ENCODE measurements at places on chromosomes 12 and 14. TPM values are rescaled to one million over a fixed set of nuclear protein-coding genes. Genes with fewer than 3 reads are reported as not detected.

SERPINA12 gene
- total RNA-seq = not detected

KCNA1 gene
- not detected for total RNA-seq

SRRM4 gene
- total RNA-seq = not detected

PITPNM2 gene
- total RNA-seq = 2.5 TPM

LARP4 gene
- total RNA-seq = 20.2 TPM

RHOF gene
- total RNA-seq = 2.4 TPM

GNG2 gene
- 8.3 TPM for total RNA-seq

MYO1H gene
- total RNA-seq = not detected

CABP1 gene
- total RNA-seq = 0.82 TPM

KLRG1 gene
- 0.15 TPM for total RNA-seq

TRMT61A gene
- total RNA-seq = 6.5 TPM

UBR7 gene
- total RNA-seq = 34.0 TPM

GLT1D1 gene
- total RNA-seq = not detected

CDH24 gene
- total RNA-seq = 4.9 TPM

IL31 gene
- total RNA-seq = not detected

DDIT3 gene
- total RNA-seq = 89.6 TPM

SLC6A12 gene
- total RNA-seq = 0.15 TPM

PAPLN gene
- 2.4 TPM for total RNA-seq

HOXC11 gene
- not detected for total RNA-seq

NUAK1 gene
- total RNA-seq = 75.3 TPM

B4GALNT1 gene
- total RNA-seq = 1.3 TPM

ZNF219 gene
- total RNA-seq = 2.3 TPM

ADCK1 gene
- 3.6 TPM for total RNA-seq

C3AR1 gene
- 0.30 TPM for total RNA-seq

STXBP6 gene
- total RNA-seq = 13.2 TPM

PPFIA2 gene
- total RNA-seq = 0.08 TPM

MYF5 gene
- total RNA-seq = not detected

KRT74 gene
- total RNA-seq = not detected

CNTN1 gene
- 3.6 TPM for total RNA-seq

COCH gene
- 0.15 TPM for total RNA-seq

Data from smooth muscle cell of the coronary artery (primary cell).